ENCODE measurements at places on chromosomes 1 and 21.

GRCh38 chr1:33025180-33025569 is 11.5 kb downstream of the AK2 start:
- no peak for DNase-seq

DNA sequence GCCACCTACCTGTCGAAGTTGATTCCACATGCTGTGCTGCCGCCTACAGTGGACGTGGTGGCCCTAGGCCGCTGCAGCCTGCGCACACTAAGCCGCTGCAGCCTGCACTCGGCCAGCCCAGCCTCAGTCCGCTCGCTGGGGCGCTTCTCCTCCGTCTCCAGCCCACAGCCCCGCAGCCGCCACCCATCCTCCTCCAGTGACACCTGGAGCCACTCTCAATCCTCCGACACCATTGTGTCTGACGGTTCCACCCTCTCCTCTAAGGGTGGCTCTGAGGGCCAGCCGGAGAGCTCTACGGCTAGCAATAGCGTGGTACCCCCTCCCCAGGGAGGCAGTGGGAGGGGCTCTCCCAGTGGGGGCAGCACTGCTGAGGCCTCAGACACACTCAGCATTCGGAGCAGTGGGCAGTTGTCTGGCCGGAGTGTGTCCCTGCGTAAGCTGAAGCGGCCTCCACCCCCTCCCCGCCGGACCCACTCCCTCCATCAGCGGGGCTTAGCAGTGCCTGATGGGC is 46.9 kb downstream of the YARS1 start:
- DNase-seq, result no peak

DNA sequence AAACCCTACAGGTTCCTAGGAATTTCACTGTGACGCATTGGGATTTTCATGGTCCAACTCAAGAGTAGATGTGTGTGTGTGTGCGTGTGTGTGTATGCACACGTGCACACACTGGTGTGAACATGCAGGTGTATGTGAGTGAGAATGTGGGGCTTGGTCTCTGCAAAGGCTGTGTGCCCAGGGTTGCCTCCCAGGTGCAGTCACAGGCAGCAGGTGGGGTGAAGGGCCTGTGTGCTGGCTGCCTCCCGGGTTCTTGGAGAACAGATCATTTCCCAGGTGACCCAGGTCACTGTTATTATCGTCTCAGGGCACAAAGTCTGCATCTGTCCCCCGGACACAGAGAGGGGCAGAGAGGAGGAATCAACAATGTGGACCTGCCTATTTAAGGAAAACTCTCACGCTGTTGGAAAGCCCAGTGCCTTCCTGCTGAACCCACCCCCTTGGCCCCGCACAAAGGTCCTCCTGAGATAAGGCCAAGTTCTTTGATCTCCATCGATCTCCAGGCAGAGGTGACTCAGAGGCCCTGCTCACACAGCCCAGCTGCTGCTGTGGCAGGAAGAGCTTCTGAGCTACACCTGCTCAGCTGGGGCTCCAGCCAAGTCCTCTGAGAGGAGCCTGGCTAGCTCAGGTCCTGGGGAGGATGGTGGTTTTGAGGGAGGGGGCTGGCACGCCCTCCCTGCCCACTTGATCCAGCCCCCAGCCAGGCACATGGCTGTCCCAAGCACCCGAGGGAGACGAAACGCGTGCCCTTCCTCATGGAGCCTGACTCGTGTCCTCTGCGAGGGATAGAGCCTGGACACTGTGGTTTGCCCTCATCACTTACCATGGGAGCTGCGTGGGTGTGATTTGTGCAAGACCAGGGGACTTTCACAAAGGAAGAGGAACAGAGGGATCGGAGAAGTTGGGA is 134.0 kb upstream of the ARHGEF16 start:
- DNase-seq, result no peak

DNA sequence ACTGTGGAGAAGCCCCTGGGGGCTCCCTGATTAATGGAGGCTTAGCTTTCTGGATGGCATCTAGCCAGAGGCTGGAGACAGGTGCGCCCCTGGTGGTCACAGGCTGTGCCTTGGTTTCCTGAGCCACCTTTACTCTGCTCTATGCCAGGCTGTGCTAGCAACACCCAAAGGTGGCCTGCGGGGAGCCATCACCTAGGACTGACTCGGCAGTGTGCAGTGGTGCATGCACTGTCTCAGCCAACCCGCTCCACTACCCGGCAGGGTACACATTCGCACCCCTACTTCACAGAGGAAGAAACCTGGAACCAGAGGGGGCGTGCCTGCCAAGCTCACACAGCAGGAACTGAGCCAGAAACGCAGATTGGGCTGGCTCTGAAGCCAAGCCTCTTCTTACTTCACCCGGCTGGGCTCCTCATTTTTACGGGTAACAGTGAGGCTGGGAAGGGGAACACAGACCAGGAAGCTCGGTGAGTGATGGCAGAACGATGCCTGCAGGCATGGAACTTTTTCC is 24.8 kb downstream of the PCSK9 start:
- DNase-seq, result peak; percentile 67

DNA sequence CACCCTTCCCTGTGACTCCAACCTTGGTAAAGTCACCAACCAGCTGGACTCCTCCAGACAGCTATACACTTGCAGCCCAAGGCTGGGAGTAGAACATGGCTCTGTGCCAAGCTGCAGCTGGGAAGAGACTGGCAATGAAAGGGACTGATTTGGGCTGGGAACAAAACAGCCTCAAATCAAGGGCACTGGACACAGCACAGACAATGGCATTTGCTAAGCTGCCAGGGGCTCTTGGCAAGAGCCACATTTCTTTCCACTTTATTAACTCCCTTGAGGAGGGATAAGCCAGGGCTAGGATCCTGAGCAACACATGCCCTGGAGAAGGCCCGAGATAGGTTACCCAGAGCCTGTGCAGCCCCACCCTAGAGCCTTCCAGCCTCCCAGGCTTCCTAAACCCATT is 12.0 kb downstream of the SYT11 start:
- no peak for DNase-seq

DNA sequence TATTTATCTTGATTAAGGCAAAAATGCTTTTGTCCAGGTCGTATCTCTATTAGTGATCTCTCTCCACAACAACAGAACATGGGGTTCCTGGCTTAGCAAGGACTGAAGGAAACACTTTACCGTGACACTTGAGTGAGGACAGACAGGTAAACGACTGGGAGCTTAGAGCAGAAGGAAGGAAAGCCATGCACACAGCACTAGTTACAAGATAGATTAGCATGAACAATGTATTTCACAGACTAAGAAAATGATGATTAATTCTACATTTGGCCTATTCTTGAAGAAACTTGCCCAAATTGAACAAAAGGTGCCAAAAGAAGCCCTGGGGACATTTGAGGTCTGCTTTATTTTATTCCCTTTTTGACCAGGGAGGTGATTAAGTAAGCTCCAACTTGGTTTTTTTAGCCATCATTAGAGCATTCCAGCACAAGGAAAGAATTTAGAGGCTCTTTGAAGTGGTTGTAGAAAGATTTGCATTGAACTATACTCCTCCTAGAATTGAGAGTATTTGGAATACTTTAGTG is 248.5 kb downstream of the USP25 start:
- DNase-seq, result no peak

DNA sequence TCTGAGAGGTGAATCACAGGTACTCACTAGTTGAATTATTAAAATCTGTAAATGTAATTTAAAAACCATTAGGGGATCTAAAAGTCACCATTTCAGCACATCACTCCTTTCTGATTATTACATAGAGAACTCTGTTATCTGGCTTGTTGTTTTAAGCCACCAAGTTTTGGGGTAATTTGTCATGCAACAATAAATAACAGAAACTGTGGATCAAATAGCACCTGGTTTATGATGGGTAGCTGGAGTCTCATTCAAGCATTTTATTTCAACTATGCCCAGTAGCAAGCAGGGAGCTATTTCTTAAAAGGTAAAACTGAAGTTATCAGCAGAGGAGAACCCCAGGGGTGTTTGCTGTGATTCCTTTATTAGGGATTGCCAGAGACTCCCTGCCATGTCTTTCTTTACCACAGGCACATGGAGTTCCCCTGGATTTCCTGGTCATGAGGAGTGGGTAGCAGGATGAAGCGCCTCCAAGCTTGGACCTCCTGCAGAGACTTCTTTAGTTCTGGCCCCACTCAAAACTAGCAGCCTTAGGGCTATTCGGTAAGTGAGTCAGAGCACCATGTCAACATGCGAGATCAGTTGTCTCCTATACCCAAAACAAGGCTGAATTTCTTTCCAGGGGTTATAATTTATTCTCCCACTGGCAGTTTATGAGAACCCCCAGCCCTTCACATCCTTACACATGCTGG is 179.2 kb downstream of the GIPC2 start:
- DNase-seq, result no peak

DNA sequence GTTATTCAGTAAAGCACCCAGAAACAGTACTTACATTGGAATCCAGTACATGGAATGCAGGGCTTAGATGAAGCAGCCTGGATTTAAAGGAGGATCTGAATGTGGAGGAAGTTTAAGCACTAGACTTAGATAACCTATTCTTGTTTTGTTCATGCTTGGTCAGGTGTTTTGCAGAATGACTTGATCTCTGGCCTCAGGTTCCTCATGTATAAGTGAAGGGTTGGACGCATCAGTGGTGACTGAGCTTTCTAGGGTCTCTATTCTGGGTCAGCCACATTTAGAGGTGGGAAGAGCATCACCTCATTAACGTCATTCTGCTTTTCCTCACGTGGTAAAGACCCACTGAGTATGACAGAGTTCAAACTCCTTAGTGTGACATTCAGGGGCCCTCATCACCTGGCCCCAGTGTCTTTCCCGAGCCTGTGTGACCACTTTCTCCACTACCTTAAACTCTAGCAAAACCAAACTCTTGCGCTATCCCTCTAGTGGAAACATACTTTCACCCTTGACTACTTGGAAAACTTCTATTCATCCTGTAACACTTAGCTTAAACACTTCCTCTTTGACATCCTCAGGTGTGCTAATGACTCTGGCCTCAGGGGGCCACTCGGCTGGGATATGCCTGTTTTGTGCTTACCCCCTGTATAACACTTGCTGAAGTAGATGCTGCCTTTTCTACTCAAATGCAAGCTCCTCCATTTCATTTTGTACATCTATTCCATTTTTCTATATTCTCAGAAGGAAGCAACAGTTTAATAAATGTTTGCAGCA is 871 bp upstream of the ERICH3 start:
- peak; percentile 48 for DNase-seq

DNA sequence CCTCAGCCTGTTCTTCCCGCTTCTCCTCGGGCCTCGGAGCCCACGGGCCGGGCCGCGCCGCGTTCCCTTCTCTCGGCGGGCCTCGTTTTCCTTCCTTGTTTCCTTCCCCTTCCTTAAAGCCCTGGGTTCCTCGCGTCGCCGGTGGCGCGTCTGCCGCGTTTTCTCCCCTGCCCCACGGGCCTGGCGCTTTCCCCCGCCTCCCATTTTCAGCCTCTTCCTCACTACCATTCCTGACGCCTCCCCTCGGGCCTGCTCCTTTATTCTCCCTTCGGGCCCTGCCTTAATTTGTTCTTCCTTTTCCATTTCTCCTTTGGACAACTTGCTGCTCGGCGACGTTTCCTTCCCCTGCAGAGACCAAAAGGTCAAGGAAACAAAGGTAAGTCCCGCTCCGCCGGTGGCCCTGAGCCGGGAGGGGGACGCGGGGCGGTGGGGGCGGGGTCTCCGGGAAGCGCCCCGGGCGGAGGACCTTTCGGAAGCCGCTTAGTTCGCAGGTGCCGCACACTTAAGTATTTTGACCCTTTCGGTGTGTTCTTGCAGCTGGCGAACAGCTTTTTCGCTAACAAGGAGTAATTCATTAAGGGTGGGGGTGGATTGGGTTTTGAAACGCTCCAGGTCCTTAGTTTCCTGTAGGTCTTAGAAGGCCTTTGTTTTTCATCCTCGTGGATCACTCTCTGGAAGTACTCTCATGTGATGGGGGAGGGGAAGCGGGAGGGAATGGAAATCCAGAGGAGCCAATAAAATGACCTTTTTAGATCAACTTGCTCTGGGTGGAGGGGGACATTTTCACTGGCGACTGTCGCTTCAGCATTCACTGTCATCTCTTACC is 780 bp downstream of the YTHDF2 start:
- peak; percentile 75 for DNase-seq

GRCh38 chr1:226569879-226570547 is 21.4 kb downstream of the STUM start:
- peak; percentile 88 for DNase-seq

GRCh38 chr1:55321942-55322341 is 106.8 kb upstream of the USP24 start:
- DNase-seq, result no peak

DNA sequence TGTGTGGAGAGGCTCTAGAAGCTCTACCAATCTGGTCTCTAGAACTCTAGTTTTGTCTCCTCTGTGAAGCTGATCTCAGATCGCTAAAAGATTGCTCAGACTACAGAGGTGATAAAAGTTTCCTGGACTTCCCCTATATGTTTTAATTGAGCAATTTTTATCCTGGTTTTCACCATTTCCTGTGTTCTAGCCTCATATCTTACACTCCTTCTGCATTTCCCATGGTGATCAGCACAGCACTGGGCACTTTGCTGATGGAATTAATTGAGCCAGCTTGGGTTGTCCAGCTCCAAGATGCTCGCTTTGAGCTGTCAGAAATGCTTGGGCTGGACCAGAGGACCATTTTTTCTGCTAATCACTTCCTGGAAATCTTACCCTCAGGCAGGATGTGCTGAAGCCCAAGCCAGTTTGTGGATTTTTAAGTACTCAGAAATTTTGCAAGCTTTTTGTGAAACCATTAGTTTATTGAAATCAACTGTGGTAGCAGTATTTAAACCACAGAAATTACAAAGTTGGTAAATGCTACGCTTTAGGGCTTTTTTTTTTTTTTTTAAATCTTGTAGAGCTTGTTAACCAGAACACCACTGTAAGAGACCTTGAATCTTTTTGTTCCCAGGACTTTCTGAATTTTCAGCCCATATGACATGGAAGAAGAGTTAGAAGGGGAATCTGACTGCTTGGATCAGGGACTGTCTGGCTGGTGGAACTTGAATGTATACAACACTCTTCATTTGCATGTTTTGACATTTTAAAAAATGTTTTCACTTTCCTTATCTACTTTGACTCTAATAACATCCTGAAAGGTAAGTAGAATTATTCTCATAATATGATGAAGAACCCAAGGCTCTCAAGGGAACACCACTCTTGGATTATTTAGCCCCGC is 28.4 kb downstream of the CD48 start:
- no peak for DNase-seq

- no peak for DNase-seq
Observed at GRCh38 chr1:60874718-60875117, 207.6 kb upstream of the NFIA start.

- no peak for DNase-seq
Observed at GRCh38 chr1:245690946-245691541, 536.3 kb downstream of the KIF26B start.

GRCh38 chr1:202752774-202753173 is 42.5 kb upstream of the SYT2 start:
- DNase-seq, result no peak
